ENCODE measurements at places on chromosomes 13 and 19.
A peak's percentile ranks its signal among the peaks of the same experiment; 100 is the strongest.

DNA sequence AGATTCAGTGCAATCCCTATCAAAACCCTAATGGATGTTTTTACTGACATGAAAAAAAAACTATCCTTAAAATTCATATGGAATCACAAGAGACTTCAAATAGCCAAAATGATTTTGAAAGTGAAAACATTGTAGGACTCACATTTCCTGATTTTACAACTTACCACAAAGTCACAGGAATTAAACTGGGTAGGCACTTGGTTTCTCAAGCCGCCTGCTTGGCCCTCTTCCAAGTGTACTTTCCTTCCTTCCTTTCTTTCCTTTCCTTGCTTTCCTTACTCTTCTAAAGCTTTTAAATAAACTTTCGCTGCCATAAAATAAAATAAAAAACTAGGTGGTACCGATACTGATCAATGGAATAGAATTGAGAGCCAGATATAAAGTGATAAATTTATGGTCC, 21.0 kb upstream of the CD33 start:
- DNase-seq, result no peak

DNA sequence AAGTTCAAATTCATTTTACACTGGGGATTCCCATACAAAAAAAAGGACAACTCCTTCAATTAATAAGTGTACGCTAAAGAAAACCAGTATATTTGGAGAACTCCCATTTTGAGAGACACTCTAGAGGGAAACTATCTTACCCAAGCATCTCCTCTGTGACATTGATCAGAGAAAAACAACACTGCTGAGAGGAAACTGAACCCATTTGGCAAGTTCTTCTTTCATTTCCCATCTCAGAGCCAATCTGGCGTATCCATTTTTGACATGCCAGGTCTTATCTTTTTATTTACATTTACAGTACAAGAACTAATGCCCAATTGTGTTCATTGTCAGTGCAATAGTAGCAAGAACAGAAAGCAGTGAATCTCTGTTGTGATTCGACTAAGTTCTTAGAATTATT, 30.1 kb downstream of the LIG4 start:
- no peak for DNase-seq

- no peak for DNase-seq
Measured at GRCh38 chr13:112658808-112659207, 31.0 kb upstream of the ATP11A start.

- DNase-seq, result no peak
Measured at GRCh38 chr13:105904034-105904742, 631.3 kb downstream of the EFNB2 start.

DNA sequence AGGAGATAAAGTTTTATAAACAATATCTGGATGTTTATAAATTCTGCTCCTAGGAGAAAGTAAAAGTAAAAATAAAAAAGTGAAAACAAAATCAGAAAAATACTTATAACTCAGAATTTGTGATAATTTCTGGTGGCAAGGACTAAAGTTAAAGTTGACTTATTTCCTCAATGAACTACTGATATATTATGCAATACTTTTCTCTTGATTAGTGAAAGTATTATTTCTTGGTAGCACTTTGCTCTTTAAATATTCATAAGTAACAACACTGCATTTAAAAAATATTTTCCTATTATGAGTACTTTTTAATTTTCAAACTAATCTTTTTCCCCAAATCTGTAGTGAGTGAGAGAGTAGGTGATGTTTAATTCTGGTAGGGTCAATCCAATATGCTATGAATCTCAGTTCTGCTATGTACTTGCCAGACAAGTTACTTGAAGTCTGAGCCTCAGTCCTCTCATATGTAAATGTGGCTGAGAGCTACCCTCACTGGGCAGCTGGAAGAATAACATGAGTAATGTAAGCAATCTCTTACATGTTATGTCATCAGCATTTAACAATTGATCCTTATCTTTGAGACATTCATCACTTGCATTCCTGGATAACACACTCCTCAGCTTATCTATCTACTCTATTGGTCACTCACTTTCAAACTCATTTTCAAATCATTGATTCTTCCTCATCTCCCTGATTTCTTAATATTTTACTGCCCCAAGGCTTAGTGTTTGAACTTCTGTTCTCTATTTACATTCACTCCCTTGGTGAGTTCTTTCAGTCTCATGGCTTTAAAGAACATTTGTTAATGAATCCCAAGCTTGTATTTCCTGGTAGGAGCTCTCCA, 239.0 kb downstream of the RGCC start:
- no peak for DNase-seq

DNA sequence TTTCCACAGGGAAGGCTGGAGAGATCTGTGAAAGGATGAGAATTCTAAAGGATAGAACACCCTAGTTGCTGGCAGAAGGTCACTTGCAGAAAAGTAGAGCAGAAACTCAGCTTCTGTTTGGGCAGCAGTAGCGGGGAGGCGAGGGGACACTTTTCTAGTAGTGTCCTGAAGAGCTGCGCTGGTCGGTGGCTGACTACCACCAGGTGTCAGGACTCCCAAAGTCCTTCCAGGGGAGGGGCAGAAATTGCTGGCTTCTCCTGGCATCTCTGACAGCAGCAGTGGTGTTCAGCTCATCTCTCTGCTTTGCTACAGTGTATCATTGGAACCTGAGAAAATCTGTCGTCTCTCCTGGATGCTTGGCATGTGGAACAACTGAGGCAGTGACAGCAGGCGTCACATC, 120.9 kb downstream of the ZDHHC20 start:
- no peak for DNase-seq

GRCh38 chr13:86000546-86000945, 201.3 kb upstream of the SLITRK6 start:
- DNase-seq, result no peak

- peak; percentile 83 for DNase-seq
Measured at GRCh38 chr19:1929021-1929742, 11.8 kb upstream of the CSNK1G2 start.

GRCh38 chr13:112486386-112487126, 101.4 kb downstream of the TUBGCP3 start:
- no peak for DNase-seq

- no peak for DNase-seq
Measured at GRCh38 chr13:19984430-19985218, 26.1 kb downstream of the ZMYM2 start.

- DNase-seq, result no peak
Measured at GRCh38 chr13:76717092-76717491, 169.1 kb downstream of the KCTD12 start.

DNA sequence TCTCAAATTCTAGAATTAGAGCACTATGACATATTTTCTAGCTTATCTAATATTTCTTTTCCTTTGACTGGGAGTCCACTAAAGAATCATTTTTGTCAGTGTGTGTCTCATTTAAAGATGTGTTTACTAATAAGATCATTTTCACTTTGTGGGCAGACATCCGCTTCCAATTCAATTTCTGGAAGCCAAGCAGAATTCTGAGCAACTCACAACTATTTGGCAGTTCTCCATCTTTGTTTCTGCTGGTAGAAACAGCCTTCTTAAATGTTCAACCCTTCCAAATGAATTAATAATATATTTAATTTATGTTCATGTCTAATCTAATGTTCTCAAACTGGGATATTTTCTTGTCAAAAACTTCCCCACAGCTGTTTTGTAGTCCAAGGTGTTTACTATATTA, 411.8 kb downstream of the KCTD12 start:
- DNase-seq, result no peak

DNA sequence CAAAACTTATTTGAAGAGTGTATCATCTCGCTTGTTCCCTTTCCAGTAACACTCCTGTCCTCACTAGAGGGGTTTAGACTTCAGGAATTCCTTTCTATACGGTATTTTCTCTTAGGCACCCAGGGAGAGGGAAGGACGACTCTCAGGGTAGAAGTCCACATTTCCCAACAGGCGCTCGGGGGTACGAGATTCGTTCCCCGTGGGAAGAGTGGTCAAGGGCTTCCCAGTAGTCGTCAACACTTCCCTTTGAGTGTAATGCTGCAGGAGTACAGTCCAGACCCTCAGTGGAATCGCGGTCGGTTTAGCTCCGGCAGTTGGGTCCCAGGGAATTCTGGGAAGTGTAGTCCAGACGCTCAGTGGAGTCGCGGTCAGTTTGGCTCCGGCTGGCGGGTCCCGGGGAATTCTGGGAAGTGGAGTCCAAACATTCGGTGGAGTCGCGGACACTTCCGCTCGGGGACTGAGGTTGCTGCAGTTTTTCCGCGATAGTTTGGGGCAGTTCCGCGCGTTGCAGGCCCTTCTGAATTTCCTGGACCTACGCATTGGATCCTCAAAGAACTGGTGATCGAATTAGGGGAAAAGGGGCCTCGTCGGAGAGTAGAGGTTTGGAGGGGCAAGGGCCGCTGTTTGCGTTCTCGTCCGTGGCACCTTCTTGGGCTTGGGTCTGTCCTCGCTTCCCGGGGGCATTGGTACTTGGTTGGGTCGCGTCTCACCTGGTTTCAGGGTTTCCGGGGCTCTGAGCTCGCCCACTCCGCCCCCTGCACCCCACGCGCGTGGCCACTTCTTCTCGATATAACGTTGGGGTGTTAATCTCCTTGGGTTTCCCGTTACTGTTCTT, at the start of gene ZNF224:
Gene ZNF224 (plus strand): TSS at position 431 of the 835 bp plus-strand sequence. CDS start 3,513 bp downstream, outside the sequence.
- peak; percentile 79 for DNase-seq

DNA sequence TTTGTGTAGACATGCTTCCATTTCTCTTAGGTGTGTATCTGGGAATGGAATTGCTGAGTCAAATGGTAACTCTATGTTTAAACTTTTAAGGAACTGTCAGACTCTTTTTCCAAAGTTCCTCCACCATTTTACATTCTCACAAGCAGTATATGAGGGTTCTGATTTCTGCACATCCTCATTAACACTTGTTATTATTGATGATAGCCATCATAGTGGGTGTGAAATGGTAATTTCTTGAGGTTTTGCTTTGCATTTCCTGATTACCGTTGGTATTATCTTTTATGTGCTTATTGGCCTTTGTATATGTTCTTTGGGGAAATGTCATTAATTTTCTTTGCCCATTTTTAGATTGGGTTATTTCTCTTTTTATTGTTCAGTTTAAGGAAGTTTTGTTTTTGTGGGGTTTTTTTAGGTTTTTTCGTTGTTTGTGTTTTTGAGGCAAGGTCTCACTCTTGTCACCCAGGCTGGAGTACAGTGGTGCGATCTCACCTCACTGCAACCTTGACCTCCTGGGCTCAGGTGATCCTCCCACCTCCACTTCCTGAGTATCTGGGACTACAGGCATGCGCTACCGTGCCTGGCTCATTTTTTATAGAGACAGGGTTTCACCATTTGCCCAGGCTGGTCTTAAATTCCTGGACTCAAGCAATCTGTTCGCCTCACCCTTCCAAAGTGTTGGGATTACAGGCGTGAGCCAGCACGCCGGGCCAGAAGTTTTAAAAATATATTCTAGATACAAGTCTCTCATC, 34.3 kb downstream of the NAA16 start:
- DNase-seq, result no peak

GRCh38 chr13:29279356-29280254, 315.9 kb downstream of the SLC7A1 start:
- no peak for DNase-seq

DNA sequence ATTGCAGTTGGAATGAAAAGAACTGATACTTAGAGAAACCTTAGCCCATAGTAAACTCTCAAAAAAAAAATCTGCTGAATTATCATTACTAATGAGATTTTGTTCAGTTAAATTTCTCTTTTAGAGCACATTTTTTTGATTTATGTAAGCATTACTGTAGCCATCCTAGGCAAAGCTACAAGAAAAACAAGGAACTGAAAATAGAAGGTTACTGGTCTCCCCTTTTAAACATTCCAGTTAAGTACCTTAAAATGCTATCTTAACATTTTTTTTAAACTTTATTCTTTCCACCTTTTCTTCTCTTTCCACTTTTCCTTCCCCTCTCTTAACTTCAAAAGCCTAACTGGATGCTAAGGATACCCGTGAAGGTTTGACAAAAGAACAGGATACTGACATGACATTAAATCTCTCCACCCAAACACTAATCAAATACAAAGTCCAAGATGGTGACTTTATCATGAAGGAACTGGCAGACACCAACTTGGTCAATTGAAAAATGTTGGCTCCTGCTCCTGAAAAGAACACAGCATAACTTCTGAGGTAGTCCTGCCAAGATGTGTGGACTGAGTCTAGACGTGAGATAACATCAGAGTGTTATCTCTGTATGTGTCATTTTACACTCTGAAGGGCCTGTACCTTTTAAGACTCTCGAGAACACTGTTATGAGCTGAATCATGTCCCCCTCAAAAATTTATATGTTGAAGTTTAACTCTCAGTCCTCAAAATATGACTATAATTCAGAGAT, 29.5 kb upstream of the SACS start:
- DNase-seq, result no peak

- no peak for DNase-seq
Measured at GRCh38 chr13:74825152-74825937, 656.6 kb downstream of the TBC1D4 start.

GRCh38 chr13:84553227-84553626, 671.0 kb upstream of the SLITRK1 start:
- DNase-seq, result no peak

GRCh38 chr13:23956106-23956505, 58.8 kb upstream of the C1QTNF9B start:
- no peak for DNase-seq

GRCh38 chr13:75790198-75790970, 154.3 kb downstream of the LMO7 start:
- no peak for DNase-seq

DNA sequence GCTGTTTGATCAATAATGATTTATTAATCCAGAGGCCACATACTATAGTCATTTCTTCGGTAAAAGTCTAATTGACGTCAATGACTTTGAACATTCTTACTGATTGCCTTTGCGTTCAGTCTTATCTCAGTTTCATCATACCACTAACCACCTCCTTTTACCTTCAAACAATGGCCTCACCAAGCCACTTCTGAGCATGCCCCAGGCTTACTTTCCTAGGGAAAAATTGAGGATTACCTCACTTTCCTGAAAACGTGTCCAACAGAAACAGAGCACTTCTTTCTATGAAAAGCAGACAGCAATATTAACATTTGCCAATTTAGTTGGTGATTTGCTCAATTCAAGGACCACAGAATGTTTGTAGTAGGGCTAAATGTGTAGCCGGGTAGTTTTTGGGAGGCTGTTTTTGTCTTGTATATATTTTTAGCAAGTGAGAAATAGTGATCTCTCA, 157.6 kb downstream of the KLF5 start:
- DNase-seq, result no peak

DNA sequence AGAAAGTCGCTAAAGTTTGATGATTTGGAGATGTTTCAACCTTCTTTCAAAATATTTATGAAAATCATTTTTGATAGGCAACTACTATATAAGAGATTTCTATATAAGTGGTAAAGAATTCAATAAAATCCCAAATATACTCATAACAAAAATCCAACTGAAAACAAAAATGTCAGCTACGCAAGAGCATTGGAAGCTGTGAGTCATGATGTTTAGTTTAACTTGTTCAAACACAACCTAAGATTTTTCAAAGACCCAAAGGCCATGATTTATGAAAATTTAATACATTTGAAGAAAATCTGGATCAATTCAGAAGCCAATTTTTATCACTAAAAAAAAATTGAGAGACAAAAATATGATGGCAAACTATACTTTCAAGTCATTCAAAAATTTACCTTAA, 226.6 kb downstream of the MZT1 start:
- DNase-seq, result no peak
